ENCODE measurements at places on chromosomes 3 and 15.

GRCh38 chr3:102481050-102481449, 46.2 kb downstream of the ZPLD1 start:
- no peak for DNase-seq

DNA sequence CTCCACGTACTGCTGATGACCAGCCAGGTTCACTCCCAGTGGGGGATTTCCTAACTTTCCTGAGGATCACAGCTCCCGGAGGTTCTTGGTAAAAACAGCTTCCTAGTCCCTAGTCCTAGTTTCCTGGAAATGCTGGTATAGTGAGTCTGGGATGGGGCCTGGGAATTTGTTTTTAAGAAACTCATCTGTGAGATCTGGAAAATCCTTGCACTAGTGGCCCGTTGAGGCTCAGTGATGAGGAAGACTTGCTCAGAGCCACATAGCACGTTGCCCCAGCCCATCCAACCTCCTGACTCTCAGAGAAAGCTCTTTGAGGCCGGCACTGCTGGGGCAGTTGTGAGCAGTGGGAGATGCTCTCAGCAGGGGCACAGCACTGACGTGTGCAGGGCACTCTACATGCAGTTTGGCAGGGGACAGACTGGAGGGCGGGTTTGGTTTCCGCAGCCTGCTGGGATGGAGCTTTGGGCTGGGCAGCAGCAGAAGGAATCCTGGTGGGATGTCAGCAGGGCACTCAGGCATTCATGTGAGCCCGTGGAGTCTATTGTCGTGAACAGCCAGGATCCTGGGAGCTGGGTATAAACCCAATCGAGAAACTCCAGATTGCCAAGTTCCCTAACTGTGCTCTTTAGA, 31.6 kb downstream of the SAXO2 start:
- DNase-seq: no peak

DNA sequence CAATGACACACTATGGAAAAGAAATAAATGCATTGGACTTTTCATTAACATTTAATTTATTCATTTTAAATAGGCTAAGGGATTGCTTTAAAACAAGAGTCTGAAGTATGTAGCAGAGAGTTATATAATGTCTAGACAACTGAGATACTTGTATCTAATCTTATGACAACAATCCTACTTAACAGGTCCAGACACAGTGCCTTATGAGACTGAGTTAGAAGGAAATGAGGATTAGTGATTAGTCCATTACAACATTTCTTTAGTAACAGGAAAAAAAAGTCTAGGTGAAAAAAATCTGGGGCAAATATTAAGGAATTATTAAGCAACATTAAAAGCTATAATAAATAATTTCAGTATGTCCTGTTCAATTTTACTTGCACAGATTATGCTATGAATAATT, 140.6 kb downstream of the MEIS2 start:
- no peak for DNase-seq

DNA sequence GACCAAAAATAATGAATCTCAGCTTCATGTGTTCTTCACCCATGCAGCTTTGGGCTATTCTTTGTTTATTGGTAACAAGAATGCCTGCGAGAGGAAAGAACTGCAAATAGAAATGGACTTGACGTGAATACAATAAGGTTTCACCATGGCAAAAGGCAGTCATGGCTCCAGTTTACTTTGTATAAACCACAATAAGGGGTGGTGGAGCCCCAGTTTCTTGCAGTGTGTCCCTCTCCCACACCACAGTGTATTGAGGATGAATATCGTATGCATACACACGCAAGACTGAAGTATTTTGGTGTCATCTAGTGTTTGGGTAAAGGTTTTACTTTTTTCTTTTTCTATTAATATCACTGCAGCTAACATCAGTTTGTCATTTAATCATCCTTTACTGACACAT, 159.7 kb upstream of the CNTN4 start:
- no peak for DNase-seq

- no peak for DNase-seq
These were observed 35.5 kb downstream of the ARRDC4 start for GRCh38 chr15:97995881-97996603.

DNA sequence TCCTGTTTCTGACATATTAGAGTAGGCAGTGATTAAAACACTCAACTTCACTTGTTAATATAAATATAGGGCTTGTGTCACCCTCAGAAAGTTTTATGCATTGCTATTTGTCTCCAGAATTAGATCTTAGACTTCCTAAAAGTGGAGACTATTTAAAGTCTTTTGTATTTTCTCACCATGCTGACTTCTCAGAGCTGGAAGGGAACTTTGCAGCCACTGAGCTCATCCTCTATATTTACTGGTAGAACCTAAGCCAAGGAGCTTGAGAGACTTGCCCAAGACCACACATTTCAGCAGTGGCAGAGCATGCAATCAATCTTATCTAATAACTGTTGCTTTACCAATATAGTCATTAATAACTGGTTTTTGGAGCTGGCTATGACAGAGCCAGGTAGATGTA, 53.2 kb downstream of the STAC start:
- DNase-seq: no peak

DNA sequence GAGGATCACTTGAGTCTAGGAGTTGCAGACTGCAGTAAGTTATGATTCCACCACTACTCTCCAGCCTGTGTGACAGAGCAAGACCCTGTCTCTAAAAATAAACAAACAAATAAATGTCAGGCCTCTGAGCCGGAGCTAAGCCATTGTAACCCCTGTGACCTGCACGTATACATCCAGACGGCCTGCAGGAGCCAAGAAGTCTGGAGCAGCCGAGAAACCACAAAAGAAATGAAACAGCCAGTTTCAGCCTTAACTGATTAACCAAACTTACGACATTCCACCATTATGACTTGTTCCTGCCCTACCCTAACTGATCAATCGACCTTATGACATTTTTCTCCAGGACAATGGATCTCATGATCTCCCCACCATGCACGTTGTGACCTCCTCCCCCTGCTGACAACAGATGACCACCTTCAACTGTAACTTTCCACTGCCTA, 32.5 kb upstream of the ZKSCAN7 start:
- DNase-seq: no peak

DNA sequence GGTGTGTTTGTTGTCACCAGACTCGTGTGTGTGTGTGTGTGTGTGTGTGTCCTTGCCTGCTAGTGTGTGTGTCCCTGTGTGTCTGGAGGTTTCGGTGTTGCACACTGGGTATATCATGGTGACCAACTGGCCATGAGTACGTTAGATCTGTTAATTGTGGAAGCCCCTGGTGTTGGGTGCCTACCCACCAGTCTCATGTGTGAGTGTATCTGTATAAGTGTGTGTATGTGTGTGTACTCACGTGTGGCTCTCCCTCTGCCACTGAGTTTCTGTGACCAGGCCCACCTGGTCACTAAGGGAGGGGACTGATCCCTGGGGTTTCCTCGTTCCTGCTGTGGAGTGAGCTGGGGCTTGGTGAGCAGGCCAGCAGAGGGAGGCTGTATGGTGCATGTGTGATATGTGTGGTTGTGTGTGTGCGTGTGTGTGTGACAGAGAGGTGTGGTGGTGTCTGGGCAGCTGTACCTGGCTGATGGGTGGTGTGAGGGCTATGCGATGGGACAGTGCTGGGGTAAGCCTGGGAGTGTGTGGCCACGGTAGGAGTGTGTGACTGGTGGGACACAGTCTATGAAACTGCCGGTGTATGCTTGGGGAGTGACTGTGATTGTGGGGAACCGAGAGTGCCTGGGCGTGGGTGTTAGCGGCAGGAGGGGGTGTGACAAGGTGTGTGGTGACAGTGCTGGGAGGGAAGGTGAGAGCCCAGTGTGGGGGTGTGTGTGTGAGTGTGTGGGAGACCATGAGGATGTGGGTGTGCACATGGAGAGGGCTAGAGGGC, 1.8 kb downstream of the PRKCD start:
- no peak for DNase-seq

GRCh38 chr15:47376190-47376589, 341.1 kb upstream of the SEMA6D start:
- DNase-seq: no peak

DNA sequence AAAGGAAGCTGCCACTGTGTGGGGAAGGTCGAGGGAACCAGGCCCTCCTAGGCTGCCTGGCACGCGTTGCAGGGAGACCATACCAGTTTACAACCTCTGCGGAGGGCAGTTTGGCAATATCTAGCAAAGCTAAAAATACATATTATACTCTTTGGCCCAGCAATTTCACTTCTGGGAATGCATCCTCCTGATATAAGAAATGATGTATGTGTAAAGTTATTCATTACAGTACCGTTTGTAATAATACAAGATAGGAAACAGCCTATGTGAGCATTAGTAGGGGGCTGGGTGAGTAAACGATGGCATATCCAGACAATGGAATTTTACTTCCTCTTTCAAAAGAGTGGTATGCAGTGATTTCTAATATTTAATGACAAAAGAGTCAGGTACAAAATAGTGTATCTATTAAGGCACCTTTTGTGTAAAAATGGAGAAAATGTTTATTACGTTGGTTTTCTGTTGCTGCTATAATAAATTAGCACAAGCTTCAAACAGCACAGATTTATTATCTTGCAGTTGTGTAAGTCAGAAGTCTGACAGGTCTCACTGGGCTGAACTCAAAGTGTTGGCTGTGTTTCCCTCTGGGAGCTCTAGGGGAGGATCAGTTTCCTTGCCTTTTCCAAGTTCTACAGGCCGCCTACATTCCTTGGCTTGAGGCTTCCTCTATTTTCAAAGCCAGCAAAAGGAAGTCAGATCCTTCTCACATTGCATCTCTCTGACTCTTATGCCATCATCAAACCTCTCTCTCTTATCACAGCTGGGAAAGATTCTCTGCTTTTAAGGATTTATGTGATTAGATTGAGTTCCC, 9.0 kb downstream of the APOD start:
- no peak for DNase-seq

DNA sequence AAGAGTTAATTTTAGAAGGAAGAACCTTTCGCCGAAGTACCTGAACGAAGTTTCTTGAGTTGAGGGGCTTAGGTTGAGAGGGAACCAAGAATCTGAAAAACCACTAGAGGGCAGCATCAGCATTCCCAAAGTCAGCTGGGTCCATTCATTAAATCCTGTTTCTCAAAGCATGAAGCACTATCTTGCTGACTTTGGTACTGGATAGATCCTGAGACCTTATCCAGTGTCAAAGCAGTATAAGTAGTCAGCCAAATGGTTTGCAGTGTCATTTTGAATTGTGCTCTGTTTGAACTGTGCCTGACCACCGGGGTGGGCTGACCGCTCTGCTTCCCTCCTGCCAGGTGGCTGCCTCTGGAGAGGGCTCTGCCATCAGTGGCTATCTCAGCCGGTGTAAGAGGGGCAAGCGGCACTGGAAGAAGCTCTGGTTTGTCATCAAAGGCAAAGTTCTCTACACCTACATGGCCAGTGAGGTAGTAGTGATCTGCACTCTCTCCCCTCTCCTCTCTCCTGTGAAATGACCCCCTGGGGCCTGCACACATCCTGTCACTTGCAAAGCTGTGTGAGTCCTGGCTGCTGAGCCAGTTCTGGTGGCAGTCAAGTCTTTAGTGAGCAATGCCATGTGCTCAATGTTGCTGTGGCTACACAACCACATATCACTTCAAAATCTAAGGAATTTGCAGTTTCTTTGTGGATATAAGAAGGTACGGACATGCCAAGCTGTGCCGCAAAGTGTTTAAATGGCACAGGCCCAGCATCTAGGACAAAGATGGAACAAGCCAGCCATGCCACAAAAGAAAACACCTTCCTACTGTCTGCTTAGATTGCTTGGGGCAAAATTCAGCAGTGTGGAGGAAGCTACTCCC, 21.4 kb upstream of the NR2C2 start:
- no peak for DNase-seq

GRCh38 chr3:193614430-193614829, 21.4 kb downstream of the OPA1 start:
- DNase-seq: no peak

GRCh38 chr3:27559835-27560234, 75.7 kb upstream of the SLC4A7 start:
- no peak for DNase-seq

All from stimulated activated CD4-positive, alpha-beta T cell treated with anti-CD3 and anti-CD28 coated beads, Interleukin-15, amount 100 ng/mL, for 48 hours (primary cell).